ENCODE measurements at places on chromosomes 3 and 15.

DNA sequence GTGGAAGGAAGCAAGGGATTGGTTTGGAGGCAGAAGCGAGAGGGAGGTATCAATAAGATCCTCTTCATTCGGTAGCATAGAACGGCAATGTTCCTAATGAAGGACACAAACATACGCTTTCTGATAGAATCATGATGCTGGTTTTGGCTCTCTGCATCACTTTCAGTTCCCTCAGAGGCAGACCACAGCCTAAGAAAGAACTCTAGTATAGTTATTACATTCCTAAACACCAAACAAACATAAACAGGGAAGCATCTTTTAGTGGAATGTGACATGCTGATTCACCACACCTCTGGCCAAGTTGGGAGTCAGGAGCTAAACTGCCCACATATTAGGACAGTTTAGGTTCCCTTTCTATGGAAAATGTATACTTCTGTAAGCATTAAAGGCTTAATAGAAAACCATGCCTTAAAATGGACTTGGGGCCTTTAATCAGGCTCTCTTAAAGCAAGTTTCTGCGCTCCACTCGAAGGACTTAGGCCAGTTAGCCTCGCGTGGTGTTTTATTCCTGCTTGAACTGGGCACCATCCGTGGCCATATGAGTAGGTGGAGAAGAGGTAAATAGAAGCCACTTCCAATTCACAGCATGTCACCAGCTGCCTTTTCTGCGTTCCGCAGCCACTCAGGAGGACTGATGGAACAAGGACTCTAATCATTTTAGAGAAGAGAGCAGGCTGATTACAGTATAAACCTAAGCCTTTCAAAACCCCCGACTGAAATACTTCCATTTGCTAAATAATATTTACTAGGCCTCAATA is 53.7 kb downstream of the CD47 start:
- DNase-seq, result no peak

GRCh38 chr3:11641316-11641682 is 2.4 kb downstream of the VGLL4 start:
- DNase-seq, result no peak

GRCh38 chr3:127164615-127165014 is 28.3 kb upstream of the PRR23E start:
- no peak for DNase-seq

- DNase-seq, result no peak
Measured at GRCh38 chr3:153658136-153658535, 463.1 kb upstream of the ARHGEF26 start.

DNA sequence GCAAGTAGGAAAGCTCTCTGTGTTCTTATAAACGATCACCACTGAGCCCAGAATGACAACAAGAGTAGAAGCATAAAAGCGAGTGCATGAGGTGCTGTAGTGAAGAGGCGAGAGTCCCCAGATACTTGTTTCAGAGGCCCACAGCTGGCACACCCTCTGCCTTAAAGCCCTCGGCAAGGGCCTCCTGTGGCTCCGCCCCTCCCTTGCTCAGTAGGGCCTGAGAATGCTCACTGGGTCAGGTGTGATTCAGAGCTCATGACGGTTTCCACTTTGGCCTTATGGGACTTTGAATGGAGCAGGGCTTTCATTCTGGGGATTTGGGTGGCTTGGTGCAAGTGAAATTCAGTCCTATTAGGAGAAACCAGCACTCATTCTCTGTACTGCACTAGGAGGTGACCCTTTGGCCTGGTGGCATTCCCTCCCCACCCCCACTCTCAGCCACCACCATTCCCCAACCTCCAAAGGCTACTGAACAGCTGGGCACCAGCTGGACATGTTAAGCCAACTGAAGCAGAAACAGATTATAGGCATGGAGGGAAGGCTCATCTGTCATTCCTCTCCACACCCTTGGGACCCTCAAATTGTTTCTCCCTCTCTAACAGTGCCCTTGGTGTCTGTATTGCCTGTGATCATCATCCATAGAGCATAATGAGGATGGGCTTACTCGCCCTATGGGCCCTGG is 109.6 kb upstream of the CTDSPL start:
- no peak for DNase-seq

- DNase-seq, result no peak
Measured at GRCh38 chr3:126274735-126275619, 82.2 kb downstream of the KLF15 start.

DNA sequence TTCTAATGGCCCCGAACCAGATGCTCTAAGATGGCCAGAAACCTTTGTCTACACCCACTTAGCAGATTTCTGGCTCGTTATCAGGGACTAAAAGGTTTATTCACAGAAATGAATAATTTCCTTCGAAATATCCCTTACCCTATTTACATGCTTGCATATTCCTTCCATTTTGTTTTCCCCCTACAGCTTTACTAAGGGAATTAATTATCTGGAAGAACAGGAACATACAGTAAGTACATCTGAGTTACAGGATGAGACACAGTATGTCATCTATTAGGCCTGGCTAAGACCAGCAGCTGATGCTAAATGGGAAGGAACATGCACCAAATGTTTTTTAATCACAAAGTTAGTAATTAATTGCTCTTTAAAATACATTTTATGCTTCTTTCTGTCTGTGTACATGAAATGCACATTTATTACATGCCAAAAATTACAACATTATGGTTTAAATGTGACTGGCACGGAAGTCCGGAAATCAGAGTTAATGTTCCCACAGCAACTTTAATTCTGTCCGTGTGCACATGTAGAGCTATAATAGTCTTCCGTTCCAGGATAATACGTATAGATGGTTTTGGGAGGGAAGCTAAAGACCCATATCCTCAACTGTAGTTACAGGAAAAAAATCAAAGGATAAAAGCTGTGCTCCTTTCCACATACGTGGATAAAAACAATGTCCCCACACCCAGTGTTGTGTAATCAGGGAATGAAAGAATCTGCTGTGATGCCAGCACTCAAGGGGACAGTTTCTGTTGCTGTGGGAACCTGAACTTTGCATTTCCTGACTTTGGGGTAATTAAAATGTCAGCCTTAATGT is 82.0 kb downstream of the TIGIT start:
- no peak for DNase-seq

- DNase-seq, result no peak
Measured at GRCh38 chr3:70298385-70298784, 14.1 kb downstream of the MDFIC2 start.

DNA sequence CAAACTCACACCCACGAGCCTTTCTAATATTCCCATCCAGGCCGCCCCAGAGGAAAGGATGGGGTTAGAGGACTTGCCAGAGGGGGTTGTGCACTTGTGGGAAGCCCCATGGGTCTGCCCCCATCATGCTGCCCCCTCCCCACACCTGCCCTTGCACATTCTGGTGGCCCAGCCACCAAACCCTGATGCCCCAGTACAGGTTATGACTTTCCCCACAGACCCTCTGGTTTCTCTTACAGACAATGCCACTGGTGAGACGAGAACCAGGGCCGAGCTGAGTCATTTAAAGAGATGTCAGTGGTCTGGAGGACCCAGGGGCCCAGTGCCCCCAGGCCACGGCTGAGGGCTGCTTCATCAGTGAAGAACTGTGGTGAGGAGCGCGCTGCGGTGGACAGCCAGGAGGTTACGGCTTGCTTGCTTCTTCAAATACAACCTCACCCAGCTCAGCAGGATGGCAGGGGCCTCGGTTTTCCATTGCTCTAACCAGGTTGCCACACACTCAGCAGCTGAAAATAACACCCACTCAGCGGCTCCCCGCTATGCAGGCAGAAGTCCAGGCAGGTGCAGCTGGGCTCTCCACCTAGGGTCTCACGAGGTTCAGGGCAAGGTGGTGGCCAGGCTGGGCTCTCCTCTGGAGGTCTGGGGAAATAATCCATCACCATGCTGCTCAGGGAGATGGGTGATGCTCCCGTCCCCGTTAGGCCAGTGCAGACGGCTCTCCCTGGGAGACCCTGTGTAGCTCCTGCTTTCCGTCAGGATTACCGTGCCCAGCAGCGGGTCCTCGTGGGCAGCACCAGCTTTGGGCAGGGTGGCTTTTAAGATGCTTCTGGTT is 13.8 kb upstream of the SNRPA1 start:
- no peak for DNase-seq
